ENCODE measurements at places on chromosomes 12 and 14.

DNA sequence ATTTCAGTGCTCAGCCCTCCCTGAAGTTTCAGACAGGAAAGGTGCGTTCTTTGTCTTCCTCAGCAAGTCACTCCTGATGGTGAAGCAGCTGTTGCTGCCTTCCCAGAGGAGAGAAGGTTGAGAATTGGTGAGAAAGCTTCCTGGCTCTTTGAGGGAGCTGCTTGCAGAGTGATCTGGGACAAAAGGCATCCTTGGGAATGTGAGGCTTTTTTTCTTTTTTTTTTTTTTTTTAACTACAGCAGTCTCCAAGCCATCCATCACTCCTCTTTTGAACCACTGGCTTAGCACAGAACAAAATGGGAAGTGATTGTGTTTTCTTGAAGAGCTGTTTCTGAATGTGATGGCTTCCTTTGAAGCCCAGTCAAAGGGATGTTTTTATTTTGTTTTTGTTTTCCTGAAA, 120.4 kb upstream of the LRIG3 start:
- no peak for DNase-seq

- DNase-seq = no peak
Observed at GRCh38 chr12:10307630-10308029, at the start of gene KLRD1. TSS of gene KLRD1 (plus strand) at chr12:10307870. CDS start at chr12:10308078, 208 bp downstream.

- DNase-seq = no peak
Observed at GRCh38 chr12:6641131-6641530, 5.4 kb upstream of the LPAR5 start.

GRCh38 chr12:15636060-15636890, 152.9 kb downstream of the EPS8 start:
- DNase-seq = no peak

- DNase-seq = no peak
Observed at GRCh38 chr12:7169951-7170350, 19.5 kb upstream of the PEX5 start.

DNA sequence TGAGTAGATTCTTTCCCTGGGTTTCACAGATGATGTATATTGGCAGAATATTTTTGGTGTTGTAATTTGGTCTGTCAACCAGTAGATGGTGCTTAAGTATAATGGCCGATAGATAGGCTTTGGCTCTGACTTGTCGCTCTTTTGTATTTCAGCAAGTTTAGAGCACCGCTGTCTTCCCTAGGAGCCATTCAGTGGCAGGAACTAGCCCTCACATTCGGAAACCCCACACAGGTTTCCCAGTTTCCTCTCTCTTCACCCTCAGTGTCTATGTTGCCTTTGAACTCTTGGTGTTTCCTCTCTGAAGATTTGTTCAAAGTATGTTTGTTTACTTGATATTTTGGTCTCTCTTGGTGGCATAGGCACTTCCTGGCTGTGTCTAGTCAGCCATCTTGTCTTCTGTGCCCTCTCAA, 102.2 kb downstream of the GPHN start:
- no peak for DNase-seq

DNA sequence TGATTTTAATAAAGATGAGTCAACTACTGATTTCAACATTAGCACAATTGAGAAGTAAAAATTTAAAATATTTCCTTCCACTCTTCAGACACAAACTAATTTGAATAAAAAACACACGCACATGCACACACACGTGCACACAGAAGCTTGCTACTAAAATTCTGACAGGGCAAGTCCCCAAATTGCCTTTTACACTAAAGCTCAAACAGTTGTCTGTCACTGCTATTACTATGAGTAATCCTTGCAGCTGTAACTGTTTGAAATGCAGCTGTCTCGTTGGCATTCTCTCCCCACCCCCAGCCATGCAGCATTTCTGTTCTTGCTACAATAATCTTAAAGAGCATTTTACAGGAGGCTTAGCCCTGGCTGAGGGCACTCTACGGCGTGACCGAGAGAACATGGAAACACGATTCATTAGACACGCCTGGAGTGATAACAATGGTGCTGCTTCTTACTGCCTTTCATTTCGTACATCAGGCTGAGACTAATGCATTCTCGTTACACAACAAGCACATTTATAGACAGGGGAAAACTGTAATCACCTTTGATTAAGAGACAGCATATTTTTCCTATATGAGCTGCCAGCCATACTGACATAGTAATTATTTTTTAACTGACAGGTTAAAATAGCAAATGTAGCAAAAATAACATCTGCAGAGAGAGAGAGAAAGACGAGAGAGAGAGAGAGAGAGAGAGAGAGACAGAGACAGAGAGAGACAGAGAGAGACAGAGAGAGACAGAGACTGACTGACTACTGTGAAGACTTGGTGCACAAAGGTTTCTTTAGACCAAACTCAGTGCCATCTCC, 153.8 kb downstream of the MED13L start:
- peak; percentile 42 for DNase-seq

DNA sequence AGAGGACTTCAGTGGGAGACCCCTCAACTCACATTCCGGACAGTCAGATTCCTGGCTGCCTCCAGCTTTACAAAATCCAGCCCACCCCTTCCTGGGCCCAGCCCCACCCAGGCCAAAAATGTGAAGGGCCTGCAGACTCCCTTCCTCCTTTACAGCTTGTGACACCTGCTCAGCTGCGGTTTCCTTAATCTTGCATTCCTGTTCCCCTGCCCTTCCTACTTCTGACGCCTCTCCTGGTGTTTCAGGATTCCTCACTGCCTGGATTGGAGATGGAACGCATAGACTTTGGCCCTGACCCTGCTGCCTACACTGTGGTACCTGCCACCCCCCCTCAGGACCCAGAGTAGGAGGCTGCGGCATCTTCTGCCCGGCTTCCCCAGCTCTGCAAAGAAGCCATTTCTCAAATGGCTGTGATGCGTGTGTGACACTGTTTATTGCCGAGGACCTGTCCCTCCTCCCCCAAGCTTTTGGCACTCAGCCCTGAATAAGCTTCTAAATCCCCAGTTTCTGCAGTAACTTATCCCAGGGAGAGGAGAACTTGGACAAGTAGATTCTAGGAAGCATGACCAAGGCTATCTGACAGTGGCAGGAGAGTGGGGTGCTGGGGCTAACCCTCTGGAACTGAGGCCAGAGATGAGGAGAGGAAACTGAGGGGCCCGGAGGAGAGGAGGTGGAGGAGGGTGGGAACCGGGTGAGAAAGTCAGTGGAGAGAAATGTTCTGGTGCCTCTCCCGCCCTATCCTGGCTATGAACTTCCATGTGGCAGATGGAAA, 24.9 kb upstream of the BCDIN3D start:
- no peak for DNase-seq

GRCh38 chr12:40292788-40293429, 68.1 kb downstream of the LRRK2 start:
- no peak for DNase-seq

- DNase-seq = peak; percentile 8
Observed at GRCh38 chr14:76810953-76811400, 1.7 kb downstream of the ANGEL1 start.

- no peak for DNase-seq
Observed at GRCh38 chr12:112756918-112757317, 34.6 kb upstream of the RPH3A start.

DNA sequence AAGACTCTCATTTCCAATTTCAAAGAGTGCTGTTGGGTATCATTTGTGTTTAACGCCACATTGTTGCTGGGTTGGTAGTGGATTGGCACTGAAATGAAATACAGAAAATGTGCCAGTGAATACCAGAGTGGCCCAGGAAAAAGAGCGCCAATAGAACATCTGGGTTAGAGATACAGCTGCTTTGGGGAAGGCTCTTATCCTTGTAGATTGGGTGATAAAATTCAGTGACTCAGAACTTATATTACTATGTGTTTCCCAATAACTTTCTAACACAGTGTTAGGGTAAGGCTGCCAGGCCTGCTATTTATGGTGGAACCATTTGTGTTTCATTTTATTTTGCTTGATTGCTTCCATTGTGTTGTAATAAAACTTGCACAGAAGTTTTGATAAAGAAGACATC, 168.2 kb upstream of the SSTR1 start:
- DNase-seq = no peak

GRCh38 chr12:24153079-24153478, 203.6 kb upstream of the SOX5 start:
- DNase-seq = no peak

DNA sequence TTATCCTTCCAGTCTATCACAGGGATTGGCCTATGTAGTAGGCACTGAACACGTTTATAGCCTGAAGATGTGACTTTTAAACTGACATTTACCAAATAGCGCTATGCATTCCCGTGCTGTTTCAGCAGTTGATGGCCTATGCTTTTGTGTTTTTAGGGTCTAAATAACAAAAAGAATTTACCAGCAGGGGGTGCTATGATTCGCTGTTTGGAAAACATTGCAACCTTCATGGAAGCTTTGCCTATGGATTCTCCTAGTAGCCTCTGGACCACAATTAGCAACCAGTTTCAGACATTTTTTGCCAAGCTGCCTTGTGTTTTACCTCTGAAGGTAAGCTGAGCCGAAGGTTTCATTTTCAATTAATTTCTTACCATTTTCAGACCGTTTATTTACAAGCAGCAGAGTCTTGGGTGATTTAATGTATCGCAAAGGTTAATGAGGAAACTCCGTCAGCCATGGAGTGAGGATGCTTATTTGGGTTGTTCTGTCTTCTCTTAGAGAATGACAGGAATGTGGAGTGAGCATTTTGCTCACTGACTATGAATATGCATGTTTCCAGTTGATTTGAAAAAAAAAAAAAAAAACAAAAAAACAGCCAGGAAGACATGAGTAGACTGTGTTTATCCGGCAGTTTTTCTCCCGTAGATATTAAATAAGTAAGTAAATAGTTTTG, 133.1 kb downstream of the PRIMA1 start:
- DNase-seq = peak; percentile 2

DNA sequence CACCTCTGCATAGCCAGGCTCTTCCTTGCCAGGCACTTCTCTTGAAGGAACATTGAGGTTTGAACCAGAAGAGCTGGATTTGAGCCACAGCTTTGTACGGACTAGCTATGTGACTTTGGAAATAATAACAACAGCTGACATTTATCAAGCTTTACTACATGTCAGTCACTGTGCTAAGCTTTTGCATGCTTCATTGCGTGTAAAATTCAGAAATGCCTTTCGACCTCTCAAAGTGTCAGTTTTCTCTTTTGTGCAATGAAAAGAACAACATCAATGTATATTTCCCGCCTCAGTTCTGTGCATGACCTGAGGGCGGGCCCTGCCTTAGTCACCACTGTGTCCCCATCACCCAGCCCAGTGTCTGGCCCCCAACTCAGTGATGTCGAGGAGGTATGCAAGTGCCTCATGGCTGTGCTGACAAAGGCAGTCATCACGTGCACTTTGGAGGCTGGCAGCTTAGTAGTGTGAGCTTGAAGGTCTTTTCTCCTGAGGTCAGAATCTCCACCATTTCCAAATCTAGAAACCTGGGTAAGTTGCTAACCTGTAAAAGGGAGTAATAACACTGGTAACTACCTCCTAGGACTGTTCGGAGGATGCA, 17.9 kb upstream of the AQP2 start:
- DNase-seq = no peak

DNA sequence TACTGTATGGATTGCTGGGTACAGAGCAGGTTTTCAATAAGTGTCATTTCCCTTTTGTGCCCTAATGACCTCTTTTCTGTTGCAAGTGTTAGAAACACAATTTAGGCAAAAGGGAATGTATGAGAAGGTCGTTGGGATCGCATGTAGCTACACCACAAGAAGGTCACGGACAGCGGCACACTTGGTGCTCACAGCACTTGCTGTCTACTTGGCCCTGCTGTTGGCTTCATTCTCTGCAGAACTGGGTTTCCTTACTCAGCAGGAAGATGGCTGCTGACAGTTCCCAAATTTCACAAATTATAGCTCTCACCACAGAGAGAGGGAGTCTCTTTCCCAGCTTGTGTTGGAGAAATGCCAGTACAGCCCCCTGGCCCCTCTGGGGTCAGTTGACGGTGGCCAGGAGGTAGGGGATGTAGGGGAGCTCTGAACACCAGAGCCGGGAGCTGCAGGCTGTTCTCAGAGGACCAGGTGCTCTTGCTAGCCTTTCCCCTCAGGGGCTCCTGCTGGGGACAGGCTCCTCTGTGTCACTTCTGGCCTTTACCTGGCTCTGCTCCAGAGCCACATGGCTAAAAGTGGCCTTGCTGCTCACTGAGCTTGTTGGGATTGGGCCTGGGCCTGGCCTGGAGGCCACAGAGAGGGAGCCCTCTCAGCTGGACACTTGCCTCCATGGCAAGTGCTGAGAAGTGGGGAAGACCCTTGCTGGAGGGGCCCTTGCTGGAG, 50.9 kb upstream of the BCL7A start:
- DNase-seq = no peak

GRCh38 chr12:110972866-110973265, 52.5 kb upstream of the MYL2 start:
- no peak for DNase-seq

GRCh38 chr14:75147423-75148071, 20.7 kb upstream of the NEK9 start:
- DNase-seq = no peak

- DNase-seq = no peak
Observed at GRCh38 chr12:40911676-40912075, 219.4 kb downstream of the CNTN1 start.

- no peak for DNase-seq
Observed at GRCh38 chr12:7758766-7759140, 6.3 kb upstream of the NANOGNB start.

DNA sequence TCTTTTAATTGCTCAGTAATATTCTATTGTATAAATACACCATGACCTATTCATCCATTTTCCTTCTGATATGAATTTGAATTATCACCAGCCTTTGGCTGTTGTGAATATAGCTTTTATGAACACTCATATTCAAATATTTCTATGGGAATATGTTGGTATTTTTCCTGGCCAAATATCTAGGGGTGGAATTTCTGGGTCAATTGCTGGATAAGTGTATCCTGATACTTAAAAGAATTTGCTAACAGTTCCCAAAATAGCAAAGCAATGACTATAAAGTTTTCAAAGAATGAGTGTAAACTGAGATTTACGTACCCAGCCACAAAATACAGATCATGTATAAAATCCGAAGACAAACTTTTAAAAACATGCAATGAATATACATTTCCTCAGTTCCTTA, 148.7 kb upstream of the CLEC14A start:
- DNase-seq = no peak

DNA sequence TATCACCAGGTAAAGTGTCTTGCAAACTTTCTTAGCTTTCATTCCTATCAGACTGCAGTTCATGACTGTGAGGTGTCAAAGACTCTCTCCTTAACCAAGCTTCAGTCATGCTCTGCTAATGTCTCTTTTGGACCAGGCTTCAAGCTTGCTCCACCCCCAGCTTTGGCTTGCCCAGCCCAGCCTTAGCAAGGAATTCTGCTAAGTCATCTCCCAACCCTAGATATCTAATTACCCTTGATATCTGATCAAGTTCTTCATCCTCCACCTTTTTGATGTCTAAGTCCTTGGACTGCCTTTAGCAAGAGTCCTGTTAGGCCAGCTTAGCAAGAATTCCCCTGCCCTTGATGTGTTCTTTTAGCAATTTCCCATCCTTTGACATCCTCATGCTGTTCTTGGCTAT, 108.9 kb upstream of the FGD4 start:
- DNase-seq = no peak

DNA sequence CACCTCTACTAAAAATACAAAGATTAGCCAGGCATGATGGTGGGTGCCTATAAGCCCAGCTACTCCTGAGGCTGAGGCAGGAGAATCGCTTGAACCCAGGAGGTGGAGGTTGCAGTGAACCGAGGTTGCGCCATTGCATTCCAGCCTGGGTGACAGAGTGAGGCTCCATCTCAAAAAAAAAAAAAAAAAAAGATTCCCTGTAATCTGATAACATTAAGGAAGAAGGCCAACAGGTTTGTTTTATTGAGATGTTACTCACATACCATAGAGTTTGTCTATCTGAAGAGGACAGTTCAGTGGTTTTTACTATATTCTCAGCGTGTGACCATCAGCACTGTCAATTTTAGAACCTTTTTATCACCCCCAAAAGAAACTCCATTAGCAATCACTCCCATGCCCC, 37.5 kb downstream of the TSPAN9 start:
- no peak for DNase-seq

- no peak for DNase-seq
Observed at GRCh38 chr12:122757568-122757967, 4.9 kb downstream of the DENR start.
